H7 (cell line): ENCODE measurements at places on chromosomes 11 and 22. TPM values are rescaled to one million over a fixed set of nuclear protein-coding genes. Genes with fewer than 3 reads are reported as not detected.

GRCh38 chr11:14764579-14765527, 121.2 kb downstream of the PDE3B start:
- DNase-seq = no peak

- DNase-seq = no peak
Observed at GRCh38 chr11:116867619-116868018, 30.2 kb upstream of the APOA1 start.

DNA sequence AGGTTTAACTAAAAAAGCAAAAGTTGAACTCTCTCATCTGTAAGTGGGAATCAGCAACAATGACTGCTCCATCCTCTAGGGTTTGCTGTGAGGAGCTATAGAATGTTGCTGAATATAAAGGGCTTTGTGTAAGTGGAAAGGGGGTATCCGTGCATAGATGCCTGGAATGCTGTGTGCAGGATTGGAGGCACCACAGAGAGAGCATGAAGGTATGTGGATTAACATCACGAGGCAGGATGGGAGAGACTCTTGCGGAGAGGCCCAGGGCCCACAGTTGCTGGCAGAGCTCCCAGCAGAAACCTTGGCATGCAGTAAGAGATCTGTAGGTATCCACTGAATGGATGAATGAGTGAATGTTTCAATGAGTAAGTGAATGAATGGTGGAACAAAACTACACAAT, 298.7 kb upstream of the DDI1 start:
- DNase-seq = no peak

DNA sequence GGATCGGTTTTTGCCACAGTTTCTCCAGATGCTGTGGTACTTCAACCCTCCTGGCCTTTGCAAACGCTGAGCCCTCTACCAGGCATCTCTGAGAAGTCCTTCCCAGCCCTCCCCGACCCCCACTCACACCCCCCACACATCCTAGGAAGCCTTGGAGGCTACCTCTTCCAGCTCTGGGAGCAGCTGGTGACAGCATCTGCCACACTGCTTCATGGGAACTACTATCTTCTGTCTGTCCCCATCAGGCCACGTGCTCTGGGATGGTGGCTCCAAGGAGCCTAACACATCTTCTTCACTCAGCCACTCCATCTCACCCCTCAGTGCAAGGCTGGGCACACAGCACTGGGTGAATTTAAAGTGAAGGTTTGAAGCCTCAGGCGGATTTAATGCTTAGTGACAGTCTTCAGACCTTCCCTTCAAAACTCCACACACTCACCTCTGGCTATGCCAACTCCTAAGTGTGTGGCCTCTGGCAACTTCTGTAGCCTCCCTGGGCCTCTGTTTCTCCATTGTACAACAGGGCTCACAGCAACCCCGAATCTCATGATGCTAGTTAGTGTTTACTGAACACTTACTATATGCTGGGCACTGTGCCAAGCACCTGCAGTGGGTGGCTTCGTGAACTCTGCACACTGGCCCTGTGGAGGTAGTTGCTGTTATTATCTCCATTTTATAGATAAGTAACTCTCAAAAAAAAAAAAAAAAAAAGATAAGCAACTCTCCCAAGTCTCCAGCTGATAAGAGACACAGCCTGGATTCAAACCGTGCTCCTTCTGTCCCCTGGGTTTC, 7.3 kb upstream of the TP53I11 start:
- DNase-seq = no peak

GRCh38 chr22:24030186-24030702, 19.1 kb downstream of the CABIN1 start:
- DNase-seq = no peak

DNA sequence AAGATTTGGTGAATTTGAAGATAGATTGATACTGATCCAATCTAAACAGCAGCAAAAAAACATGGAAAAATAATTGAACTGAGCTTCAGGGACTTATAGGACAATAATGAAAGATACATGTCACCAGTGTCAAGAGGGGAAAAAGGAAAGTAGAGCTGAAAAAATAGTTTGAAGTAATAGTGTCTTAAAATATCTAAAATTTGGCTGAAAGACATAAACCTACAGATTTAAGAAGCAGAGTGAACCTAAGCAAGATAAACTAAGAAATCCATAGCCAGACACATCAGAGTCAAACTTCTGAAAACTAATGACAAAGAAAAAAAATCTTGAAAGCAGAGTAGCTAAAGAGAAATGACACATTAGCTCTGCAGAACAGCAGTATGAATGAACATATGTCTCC, 67.7 kb downstream of the TRIM44 start:
- no peak for DNase-seq

- DNase-seq = no peak
Observed at GRCh38 chr11:6377902-6378639, 12.2 kb upstream of the SMPD1 start.

DNA sequence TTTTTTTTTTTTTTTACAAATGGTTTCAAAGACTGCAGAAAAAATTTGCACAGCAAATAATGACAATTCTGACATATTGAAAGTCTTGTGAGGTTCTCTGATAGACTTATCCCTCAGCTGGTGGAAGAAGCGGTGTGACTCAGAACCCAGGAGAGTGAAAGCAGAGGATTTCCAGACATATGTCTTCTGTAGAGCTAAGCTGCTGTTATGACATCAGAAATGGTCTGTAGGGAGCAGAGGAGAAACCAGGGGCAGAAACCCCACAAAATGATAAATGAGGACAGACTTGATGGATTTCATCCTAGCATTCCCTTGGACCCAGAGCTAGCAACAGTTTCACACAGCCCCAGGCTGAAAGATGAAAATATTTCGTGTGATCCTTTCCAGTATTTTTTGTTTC, 582.6 kb downstream of the METTL15 start:
- no peak for DNase-seq

NXPE1 gene
- total RNA-seq = not detected in 2 replicates

RFPL2 gene
- total RNA-seq = 0.15 and 0.45 TPM in 2 replicates

CCDC73 gene
- 0.04 TPM in 1 of 2 replicates, not detected in the other for total RNA-seq

FADS1 gene
- total RNA-seq = 99.2 and 115 TPM in 2 replicates
